Breast epithelium (tissue), 4 donors: ENCODE measurements at places on chromosomes 2 and 18. TPM values are rescaled to one million over a fixed set of nuclear protein-coding genes. Genes with fewer than 3 reads are reported as not detected.

DNA sequence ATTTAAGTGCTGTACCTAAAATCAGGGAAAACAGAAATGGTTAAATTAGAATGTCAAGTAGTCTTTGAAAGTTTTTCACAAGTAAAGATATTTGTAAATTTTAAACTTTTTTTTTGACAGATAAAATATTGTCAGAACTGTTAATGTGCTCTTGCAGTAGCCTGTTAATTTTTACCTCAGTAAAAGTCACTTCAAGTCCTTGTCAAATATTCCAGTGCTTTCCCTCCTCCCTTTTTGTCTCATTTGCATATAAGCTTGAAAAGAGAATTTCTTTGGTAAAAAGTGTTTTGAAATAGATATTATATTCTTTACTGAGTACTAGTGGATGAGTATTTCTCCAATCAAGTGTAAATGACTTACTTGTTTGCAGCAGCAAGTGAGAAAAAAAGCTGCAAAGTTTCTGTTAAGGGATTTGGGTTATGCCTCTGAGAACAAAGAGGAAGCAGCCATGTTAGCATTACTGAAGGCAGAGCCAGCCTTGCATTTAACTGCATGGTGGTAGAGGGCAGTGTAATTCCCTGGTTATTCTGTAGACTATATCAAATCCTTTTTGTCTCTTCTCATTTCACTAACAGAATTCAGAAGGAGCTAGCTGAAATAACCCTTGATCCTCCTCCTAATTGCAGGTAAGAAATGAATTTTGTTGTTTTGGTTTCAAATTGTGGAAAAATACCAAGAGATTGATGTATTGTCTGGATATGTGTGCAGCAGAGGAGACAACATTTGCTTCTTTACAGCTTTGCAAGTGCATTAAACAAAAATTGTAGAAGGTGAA is 3.2 kb downstream of the UBE2E3 start:
- no peak for DNase-seq

DNA sequence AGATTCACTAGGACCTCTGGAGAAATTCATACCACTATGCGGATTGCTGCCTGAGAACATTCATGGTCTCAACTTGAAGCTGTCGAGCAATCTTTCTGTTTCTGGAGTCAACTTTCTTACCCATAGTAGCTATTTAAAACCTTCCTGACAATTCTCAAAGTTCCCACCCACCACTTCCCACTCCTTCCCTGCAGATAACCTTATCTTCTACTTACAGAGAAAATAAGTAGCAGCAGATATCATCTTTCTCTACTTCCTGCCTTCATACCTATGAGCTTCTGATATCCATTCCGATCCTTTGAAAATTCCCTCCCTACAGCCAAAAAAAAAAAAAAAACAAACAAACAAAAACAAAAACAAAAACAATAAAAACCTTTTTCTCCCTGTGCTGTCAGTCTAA is 81.2 kb upstream of the CYRIA start:
- no peak for DNase-seq

GRCh38 chr2:1972422-1972821 is 228.1 kb upstream of the PXDN start:
- DNase-seq, result no peak

GRCh38 chr2:104678181-104678580 is 175.7 kb upstream of the POU3F3 start:
- DNase-seq, result no peak

DNA sequence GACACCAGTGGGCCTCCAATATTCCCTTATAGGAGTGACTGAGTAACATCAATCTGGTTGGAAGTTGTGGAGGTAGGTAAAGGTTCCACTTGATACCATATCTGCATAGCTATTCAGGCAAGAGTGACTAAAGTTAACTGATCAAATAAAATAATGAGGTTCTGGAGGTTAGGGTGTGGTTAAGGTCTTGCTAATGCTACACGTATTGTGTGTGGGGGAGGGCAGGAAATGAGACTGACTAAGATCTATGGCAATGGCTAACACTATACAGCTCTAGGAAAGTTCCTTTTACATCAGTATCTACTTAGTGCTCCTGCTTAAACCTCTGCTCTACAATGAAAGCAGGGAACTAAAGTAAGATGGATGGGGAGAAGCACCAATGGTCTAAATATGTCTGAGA is 149.1 kb upstream of the MGAT5 start:
- DNase-seq, result no peak

DNA sequence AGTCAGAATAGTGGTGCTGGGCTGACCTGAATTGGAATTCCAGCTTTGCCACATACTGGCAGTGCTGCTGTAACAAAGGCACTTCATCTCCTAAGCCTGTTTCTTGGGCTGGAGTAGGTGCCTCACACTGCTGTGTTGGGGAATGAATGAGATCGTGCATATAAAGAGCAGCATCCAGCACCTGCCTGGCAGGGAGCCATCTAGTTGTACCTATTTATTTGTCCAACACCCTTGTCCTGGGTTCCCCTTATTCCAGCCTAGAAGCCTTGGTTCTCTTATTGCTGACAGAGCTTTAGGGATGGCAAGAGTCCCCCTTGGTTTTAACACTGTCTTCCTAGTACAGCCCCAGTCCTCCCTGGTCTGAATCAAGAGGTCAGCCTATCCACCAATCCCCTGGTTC is 275.3 kb upstream of the RAB12 start:
- DNase-seq, result no peak

DNA sequence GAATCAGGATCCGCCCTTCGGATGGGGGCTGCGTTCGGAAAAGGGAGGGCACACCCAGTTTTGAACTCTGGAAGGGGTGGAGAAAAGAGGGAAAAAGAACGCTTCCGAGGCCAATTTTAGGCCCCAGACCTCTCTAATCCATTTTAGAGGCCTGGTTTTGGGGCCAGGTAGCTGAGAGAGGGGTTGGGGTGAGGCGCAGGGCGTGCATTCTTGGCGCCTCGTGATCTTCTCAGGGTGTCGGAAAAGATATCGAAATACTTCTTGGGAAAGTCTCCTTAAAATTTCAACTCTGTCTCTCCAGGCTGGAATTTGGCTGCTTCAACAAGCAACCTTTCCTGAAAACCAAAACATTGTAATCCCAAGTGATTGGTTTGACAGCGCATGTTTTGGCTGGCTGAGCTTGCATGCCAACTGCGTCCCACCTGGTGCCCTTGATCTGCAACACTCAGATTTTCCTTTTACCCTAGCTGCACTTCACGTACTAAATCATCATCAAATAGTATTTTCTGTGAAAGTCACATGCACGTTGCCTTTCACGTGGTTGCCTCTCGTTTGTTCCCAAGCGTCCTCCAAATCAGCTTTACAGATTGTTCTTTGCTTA is 864 bp upstream of the XPO1 start:
- peak; percentile 29 for DNase-seq

DNA sequence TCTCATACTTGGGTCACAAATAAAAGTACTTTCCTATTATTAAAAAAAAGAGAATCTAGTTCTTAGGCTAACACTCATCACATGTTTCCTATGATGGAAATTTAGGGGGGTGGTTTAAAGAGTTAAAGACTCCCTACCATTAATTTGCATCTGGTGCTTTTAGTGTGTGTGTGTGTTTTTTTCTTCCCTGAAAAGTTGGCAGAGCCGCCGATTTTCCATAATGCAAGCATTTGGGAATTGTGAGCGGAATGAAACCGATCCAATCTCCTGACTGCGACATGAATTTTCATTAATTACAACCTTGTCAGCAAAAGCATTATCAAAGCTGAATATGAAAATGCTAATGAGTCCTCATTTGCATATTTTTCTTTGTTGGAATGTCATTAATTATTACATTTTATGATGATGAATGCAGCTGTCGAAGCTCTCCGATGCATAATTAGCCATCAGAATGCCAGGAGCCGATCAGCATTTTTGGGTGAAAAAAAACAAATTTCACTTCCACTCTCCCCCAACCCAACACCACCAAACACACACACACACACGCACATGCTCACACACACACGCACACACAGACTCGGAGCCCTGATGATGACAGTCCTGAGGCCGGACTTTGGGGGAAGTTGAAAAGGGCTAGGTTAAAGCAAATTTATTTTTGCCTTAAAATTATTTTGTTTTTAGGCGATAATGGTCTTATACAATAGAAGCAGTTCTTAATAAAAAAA is 165.4 kb downstream of the TCF4 start:
- no peak for DNase-seq

- DNase-seq, result peak; percentile 76
Observed at GRCh38 chr2:84459018-84459943, at the start of gene SUCLG1. Gene SUCLG1, minus strand, starts transcription at chr2:84459280. Its CDS starts 11 bp downstream, at chr2:84459269.

GRCh38 chr18:5601188-5601624 is 57.4 kb upstream of the EPB41L3 start:
- no peak for DNase-seq

DNA sequence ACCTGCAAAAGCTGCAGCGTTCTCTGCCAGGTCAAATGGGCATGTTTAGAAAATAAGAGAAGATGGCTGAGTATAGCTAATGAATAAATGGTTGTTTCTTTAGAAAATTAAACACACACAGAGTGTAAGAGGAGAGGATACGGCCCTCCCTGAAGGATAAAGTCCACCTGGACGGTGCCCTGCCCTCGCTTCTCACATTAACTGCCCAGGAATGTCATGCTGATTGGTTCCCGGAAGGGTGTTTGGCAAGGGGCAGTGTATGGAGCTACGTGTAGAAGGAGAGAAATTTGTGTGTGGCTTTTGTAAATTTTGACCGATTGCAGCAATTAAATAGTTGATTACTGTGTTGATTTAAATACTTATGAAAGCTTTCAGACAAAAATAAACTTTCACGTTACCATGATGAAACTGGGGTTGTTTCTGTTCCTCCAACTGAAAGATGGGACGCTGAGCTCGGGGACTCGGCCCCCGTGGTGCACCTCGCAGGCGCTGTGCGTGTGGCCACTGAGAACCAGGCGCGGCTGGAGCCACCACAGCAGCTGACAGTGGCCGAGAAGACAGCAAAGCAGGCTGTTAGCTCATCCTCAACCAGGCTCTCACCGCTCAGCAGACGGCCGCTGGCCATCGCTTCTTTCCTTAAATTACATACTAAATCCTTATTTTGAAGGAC is 22.7 kb downstream of the MPPE1 start:
- no peak for DNase-seq

GRCh38 chr2:205461169-205461568 is 221.1 kb upstream of the NRP2 start:
- no peak for DNase-seq

DNA sequence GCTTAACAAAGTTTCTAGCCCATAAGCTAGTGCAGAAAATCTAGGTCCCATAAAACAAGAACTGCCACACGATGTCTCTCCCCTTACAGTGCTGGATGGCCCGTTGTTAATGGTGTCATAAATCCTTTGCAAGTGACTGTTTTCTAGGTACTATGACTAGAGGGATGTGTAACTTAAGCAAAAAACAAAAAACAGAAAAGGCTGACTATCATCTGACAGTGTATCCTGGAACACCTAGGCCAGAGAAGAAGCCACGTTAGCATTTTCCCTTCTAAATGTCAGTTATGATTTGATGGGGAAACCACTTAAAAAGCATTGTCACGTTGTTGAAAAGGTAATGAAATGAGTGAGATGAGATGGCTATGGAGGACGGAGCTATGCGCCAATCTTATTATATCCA is 2.4 kb downstream of the CASP8 start:
- no peak for DNase-seq

- no peak for DNase-seq
Observed at GRCh38 chr18:56716692-56717146, 65.6 kb downstream of the WDR7 start.

- DNase-seq, result no peak
Observed at GRCh38 chr2:24906466-24906865, 13.6 kb downstream of the ADCY3 start.

DNA sequence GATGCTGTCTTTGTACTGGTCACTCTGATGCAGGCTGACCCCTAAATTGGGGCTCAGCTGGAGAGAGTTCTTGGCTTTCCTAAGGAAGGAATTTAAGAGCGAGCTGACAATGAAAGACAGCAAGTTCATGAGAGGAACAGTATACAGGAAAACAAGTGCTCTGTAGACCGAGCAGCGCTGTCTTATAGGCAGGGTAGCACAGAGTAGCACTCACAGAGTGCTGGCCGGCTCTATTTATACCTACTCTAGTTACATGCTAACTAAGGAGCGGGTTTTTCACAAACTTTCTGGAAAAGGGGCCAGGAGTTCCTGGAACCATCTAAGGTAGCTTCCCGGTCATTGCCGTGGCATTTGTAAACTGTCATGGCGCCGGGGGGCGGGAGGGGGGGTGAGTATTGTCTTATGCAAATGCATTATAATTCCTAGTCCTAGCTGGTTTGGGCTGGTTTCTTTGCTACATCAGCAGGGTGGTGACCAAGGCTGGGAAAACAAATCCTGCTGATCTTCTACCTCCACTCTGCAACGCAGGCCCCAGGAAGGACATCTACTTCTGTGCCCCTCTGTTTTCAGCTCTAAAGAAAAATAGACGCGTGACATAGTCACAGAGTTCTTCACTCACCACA is 31.6 kb upstream of the MAP3K20 start:
- DNase-seq, result no peak

GRCh38 chr2:10810202-10811161 is 2.1 kb downstream of the PDIA6 start:
- DNase-seq, result no peak

- DNase-seq, result no peak
Observed at GRCh38 chr2:168348076-168348475, 100.7 kb upstream of the STK39 start.

GRCh38 chr2:26184121-26184520 is 11.2 kb downstream of the GAREM2 start:
- DNase-seq, result no peak

GRCh38 chr2:106187273-106187891 is 6.7 kb downstream of the UXS1 start:
- DNase-seq, result no peak

GRCh38 chr2:160293391-160294091 is 93.5 kb upstream of the ITGB6 start:
- DNase-seq, result no peak

- DNase-seq, result no peak
Observed at GRCh38 chr2:183148955-183149354, 24.7 kb downstream of the NUP35 start.

DNA sequence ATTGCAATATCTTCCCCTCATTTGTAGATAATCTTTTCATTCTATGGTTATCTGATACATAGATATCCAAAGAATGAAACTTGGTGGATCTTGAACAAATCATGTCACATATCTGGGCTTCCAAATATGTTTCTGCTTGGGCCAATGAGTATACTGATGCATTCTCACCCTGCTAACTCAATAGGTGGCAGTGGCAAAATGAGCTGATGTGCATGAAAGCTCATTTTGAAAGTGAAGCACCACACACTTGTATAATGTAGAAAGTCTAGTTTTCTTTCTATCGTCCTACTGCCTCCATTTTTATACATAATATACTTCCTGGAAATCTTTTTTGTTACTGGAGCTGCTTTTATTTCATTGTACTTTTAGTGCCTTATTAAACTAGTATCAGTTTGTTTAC is 208.2 kb downstream of the PRKCE start:
- DNase-seq, result no peak

CXCR4 gene
- 25.8 TPM for total RNA-seq

IL1RN gene
- 3.8 TPM for total RNA-seq

EVA1A gene
- total RNA-seq, result 10.4 TPM

RAPH1 gene
- total RNA-seq, result 33.0 TPM

SP140 gene
- total RNA-seq, result 7.9 TPM

CHCHD5 gene
- 19.0 TPM for total RNA-seq

ACADL gene
- total RNA-seq, result 2.5 TPM

CDKL4 gene
- total RNA-seq, result not detected

SLC8A1 gene
- 8.2 TPM for total RNA-seq

CERKL gene
- 0.33 TPM for total RNA-seq

ATP6V1B1 gene
- total RNA-seq, result 38.2 TPM
